ENCODE measurements at places on chromosomes 1 and 21.
A peak's percentile ranks its signal among the peaks of the same experiment; 100 is the strongest.

GRCh38 chr1:109641861-109642260 is 14.0 kb upstream of the GSTM4 start:
- DNase-seq = no peak

DNA sequence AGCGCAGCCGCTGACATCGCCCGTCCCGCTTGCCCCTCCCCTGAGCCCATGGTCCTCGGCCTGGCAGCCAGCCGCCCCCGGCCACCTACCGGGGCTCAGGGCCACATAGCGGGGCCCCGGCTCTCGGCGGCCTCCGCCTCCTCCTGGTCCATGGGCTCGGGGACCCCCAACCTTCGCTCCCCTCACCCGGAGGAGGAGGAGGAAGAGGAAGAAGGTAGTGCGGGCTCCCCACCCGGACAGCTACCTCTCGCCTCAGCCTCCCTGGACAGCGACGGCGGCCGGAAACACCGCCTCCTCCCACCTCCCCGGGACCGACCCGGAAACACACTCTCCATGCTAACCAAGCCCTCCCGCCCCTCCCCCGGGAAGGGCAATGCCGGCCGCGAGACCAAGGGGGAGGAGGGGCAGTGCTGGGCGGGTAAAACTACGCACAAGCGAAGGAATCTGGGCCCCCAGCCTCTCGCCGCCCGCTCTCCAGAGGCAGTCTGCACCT is at the start of gene KIAA0319L:
KIAA0319L (minus strand) TSS at position 286 of the 493 bp plus-strand sequence. CDS start 2,912 bp downstream, outside the sequence.
- peak; percentile 80 for DNase-seq

- DNase-seq = no peak
Measured at GRCh38 chr1:199553104-199553503, 474.4 kb upstream of the NR5A2 start.

DNA sequence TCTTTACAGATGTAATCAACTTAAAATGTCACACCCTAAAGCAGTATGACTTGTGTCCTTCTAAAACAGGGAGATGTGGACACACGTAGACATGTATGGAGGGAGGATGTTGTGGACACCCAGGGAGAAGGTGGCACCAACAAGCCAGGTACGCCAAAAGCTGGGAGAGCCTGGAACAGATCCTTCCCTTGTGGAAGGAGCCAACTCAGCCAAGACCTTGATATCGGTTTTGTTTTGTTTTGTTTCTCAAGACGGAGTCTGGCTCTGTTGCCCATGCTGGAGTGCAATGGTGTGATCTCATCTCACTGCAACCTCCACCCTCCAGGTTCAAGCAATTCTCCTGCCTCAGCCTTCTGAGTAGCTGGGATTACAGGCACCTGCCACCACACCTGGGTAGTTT is 45.6 kb downstream of the CHAF1B start:
- DNase-seq = no peak

Measured in cerebellar nuclear complex (tissue), 1 donor.